ENCODE measurements at places on chromosomes 7 and 10.

- H3K4me3 ChIP-seq: no peak overlapping the region
- no peaks in the 10 kb centered on the region for H3K4me1 ChIP-seq
- H3K36me3 ChIP-seq: no peaks in the 10 kb centered on the region
- H3K27me3 ChIP-seq: no peaks in the 10 kb centered on the region
Observed at GRCh38 chr7:11492307-11492706, 339.7 kb downstream of the THSD7A start.

DNA sequence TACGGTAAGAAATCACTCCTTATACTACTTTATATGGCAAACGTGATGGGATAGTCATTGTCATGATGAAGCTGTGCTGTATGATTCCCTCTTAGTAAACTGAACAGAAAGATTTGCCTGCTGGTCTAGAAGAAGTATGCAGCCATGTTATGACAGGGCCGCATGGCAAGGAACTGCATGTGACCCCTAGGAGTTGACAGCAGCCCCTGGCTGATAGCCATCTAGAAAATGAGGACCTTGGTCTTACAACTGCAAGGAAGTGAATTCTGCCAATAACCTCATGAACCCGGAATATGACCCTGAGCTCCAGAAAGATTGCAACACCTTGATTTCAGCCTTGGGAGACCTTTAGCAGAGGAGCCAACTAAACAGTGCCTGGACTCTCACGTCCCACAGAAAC lies 193.3 kb downstream of the SEMA3E start:
- no peaks in the 10 kb centered on the region for H3K36me3 ChIP-seq
- H3K4me1 ChIP-seq: no peaks in the 10 kb centered on the region
- no peak overlapping the region for H3K4me3 ChIP-seq
- no peaks in the 10 kb centered on the region for H3K27me3 ChIP-seq
- no peak overlapping the region for H3K27ac ChIP-seq

DNA sequence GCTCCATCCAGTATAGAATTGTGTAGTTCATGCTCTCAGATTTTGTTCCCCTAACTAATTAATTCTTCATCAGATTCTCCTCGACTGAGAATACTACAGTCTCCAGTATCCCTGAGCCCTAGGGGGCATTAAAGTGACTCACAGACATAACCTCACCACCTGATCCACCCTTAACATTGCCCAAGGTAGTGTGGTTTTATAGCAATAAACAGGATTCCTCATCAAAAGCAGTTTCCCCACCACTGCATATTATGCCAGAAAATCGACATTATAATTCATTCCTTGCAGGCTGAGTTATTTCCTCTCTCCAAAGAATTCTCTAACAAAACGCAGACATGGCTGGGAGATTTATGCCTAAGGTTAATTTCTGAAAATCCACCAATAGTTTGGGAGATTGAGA lies 1402.5 kb upstream of the CELF2 start:
- H3K27me3 ChIP-seq: no peaks in the 10 kb centered on the region
- no peaks in the 10 kb centered on the region for H3K36me3 ChIP-seq
- no peaks in the 10 kb centered on the region for H3K4me1 ChIP-seq
- peak; percentile 54 for DNase-seq
- no peak overlapping the region for H3K4me3 ChIP-seq
- no peak overlapping the region for H3K27ac ChIP-seq

DNA sequence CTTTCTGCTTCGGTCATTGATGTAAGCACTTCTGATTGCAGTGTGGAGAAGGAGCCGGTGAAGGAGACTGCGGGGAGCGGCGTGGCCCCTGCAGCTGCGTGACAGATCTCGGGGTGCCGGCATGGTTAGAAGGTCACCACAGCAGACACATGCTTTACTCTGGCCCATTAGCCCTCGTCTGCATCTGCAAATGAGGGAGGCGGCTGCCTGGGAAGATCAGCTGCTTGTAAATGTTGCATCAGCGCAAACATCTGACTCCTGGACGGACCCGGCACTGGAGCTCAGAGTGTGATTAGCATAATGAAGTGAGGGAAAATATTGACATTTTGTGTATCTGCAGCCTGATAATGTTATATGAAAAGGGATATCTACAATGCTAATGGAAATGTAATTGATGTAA lies 30.5 kb upstream of the MNX1 start:
- peaks cover 8% of the 10 kb centered on the region for H3K4me1 ChIP-seq
- no peak overlapping the region for H3K27ac ChIP-seq
- peaks cover 3% of the 10 kb centered on the region for H3K27me3 ChIP-seq
- DNase-seq: no peak
- H3K36me3 ChIP-seq: no peaks in the 10 kb centered on the region

- no peaks in the 10 kb centered on the region for H3K27me3 ChIP-seq
- peaks cover 9% of the 10 kb centered on the region for H3K4me1 ChIP-seq
- no peak overlapping the region for H3K4me3 ChIP-seq
- H3K36me3 ChIP-seq: no peaks in the 10 kb centered on the region
- DNase-seq: no peak
- H3K27ac ChIP-seq: no peak overlapping the region
Observed at GRCh38 chr10:90451283-90451682, 406.6 kb downstream of the HTR7 start.

DNA sequence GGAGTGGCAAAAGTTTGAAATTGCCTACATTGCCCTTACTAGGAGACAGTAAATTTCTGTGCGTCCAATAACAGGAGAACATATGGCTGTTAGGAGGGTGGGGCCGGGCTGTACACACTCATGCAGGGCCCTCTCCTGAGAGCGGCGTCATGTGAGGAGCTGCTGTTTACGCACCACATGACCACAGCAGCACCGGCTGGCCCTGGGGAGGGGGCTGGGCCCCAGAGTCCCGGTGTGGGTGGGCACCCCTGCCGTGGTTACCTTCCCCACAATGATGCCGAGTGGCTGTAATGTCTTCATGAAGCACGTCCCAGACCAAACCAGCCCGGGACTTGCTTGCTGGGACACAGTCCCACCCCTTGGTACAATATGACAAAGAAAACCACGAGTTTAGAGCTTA lies 308.7 kb downstream of the DNAJB6 start:
- no peak overlapping the region for H3K4me3 ChIP-seq
- no peak overlapping the region for H3K27ac ChIP-seq

DNA sequence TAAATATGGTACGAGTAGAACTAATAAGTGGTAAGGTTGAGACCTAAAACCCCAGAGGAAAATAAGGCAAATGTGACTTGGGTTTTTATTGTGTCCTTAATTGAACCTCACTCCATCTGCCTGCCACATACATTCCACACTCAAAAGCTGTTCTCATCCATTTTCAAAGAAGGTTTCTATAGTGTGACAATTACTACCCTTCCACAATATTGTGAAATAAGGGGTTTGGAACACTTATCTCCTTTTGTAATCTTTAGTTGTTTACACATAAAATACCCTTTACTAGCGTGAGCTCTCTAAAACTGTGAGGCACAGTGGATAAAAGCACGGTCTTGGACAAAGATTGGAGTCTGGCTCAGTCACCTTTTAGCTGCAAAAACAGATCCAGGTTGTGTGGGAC lies 166.6 kb downstream of the THSD7A start:
- no peaks in the 10 kb centered on the region for H3K27me3 ChIP-seq
- no peak overlapping the region for H3K27ac ChIP-seq
- DNase-seq: no peak
- H3K4me3 ChIP-seq: no peak overlapping the region
- no peaks in the 10 kb centered on the region for H3K4me1 ChIP-seq

DNA sequence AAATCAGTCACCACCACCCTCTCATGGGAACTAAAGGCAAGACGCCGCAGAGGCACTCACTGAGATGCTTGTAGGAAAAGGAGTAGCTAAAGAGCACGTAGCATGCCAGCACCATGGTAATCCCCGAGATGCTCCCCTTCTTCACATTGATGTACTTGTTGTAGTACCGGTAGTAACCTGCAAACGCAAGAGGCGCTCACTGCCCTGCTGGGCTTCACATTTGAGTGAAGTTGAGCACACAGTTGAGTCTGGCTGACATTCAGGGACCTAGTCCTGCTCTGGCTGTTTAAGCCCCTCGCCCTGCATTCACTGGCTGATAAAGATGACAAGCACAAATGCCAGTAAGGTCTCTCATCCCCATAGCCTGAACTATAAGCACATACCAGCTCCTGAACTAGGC lies 6.9 kb downstream of the ATP5MF start:
- peaks cover 38% of the 10 kb centered on the region for H3K36me3 ChIP-seq
- no peak overlapping the region for H3K4me3 ChIP-seq
- no peak for DNase-seq
- no peaks in the 10 kb centered on the region for H3K27me3 ChIP-seq

DNA sequence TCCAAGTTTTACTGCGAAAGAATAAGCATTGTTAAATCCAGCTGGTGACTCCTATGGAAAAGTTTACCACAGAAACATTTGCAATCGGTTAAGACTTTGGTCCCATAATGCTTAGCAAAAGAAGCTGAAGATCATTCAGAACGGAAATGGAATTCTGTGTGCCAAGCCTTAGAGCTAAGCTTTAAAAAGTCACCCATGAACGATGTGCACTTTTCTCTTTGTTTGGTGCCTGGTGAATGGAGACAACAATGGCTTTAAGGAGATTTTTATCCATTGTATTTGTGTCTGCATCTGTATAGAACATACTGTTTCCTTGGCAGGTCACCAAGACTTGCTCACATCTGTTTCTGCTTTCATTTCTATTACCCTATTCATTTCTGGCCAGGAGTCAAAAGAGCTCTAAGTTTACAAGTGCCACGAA lies 26.3 kb upstream of the COL1A2 start:
- no peaks in the 10 kb centered on the region for H3K36me3 ChIP-seq
- no peaks in the 10 kb centered on the region for H3K27me3 ChIP-seq
- H3K27ac ChIP-seq: peak overlapping the region; percentile 82

GRCh38 chr7:79421751-79422150 lies 31.7 kb downstream of the MAGI2 start:
- H3K27ac ChIP-seq: no peak overlapping the region
- no peak for DNase-seq
- no peak overlapping the region for H3K4me3 ChIP-seq
- no peaks in the 10 kb centered on the region for H3K36me3 ChIP-seq
- peaks cover 6% of the 10 kb centered on the region for H3K4me1 ChIP-seq

- no peaks in the 10 kb centered on the region for H3K27me3 ChIP-seq
- no peak overlapping the region for H3K4me3 ChIP-seq
- peaks cover 67% of the 10 kb centered on the region for H3K4me1 ChIP-seq
Observed at GRCh38 chr10:30816159-30816819, 186.7 kb upstream of the LYZL2 start.

- H3K27ac ChIP-seq: no peak overlapping the region
- no peaks in the 10 kb centered on the region for H3K27me3 ChIP-seq
- no peak overlapping the region for H3K4me3 ChIP-seq
Observed at GRCh38 chr7:159017741-159018140, 126.9 kb downstream of the VIPR2 start.

DNA sequence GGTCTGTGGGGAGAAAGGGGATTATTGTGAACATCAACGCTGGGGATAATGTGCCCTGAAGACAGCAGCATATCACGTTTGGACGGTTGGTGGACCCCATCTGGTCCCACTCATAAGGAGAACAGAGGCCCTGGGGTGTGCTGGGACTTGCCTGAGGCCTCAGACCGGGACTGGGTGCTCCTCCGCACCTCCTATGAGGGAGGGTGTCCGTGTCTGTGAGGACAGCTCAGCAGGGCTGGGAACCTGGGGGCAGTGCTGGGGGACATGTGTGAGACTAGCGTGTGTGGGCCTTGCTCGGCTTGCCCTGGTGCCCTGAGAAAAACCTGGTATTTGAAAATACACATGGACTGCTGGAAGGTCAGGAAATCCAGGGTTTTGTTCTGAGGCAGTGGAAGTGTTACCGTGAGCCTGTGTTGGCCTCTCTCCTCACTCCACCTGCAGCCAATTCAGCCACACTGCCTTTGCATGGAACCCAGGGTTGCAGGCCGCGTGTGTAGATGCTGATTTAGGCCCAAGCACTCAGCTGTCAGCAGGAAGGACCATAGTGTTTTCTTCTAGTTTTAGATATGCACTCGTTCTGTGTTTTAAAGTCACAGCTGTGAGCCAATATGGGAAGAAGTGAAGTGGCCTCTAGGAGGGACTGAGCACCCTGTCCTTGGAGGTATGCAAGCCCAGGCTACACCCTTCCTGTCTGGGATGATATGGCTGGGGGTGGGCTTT lies 13.4 kb upstream of the SH2D4B start:
- H3K27ac ChIP-seq: no peak overlapping the region
- DNase-seq: no peak
- no peaks in the 10 kb centered on the region for H3K27me3 ChIP-seq
- H3K36me3 ChIP-seq: peaks cover 16% of the 10 kb centered on the region
- H3K4me1 ChIP-seq: no peaks in the 10 kb centered on the region

DNA sequence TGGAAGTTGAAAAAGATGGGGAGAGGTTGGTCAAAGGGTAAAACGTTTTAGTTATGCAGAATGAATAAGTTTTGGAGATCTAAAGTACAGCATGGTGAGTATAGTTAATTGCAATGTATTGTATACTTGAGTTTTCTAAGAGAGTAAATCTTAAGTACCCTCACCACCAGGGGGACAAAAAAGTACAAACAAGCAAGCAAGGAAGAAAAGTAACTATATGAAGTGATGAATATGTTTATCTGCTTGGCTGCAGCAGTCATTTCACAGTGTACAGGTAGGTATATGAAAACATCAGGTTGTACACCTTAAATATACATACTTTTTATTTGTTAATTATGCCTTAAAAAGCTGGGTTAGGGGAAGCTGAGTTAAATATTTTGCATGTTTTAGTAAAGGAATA lies 157.3 kb downstream of the PCLO start:
- H3K27me3 ChIP-seq: no peaks in the 10 kb centered on the region
- peaks cover 5% of the 10 kb centered on the region for H3K4me1 ChIP-seq
- no peak overlapping the region for H3K4me3 ChIP-seq
- no peaks in the 10 kb centered on the region for H3K36me3 ChIP-seq
- no peak for DNase-seq

- H3K4me1 ChIP-seq: peaks cover 40% of the 10 kb centered on the region
- no peak for DNase-seq
- H3K36me3 ChIP-seq: no peaks in the 10 kb centered on the region
- H3K27me3 ChIP-seq: no peaks in the 10 kb centered on the region
Observed at GRCh38 chr7:601595-602340, 82.1 kb upstream of the PDGFA start.

GRCh38 chr7:44750921-44751571 lies 2.4 kb downstream of the ZMIZ2 start:
- no peak overlapping the region for H3K27ac ChIP-seq
- H3K27me3 ChIP-seq: no peaks in the 10 kb centered on the region
- peaks cover 17% of the 10 kb centered on the region for H3K4me1 ChIP-seq
- no peak for DNase-seq
- H3K4me3 ChIP-seq: no peak overlapping the region

GRCh38 chr7:130356121-130356875 lies 11.7 kb downstream of the CPA5 start:
- peak; percentile 99 for DNase-seq
- no peaks in the 10 kb centered on the region for H3K36me3 ChIP-seq
- H3K27ac ChIP-seq: peak overlapping the region; percentile 98
- no peaks in the 10 kb centered on the region for H3K27me3 ChIP-seq
- H3K4me1 ChIP-seq: peaks cover 40% of the 10 kb centered on the region
- H3K4me3 ChIP-seq: peak overlapping the region; percentile 9

DNA sequence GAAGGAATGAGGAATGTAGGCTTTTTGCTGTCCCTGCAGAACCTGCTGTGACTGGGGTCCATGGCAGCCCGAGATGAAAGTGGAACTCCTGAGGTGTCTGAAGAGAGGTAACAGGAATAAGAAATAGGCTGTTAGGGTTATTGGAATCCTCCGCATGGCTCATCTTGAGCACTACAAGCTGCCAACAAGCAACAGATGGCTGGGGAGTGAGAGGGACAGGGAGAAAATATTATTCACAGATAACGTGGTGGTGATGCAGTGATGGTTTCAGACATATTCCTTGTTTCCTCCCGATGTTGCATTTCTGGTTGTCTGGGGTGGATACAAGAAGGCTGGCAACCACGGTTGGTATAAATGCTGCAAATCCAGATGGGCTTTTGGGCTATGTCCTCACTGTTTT lies 46.1 kb downstream of the AP3M1 start:
- H3K4me3 ChIP-seq: no peak overlapping the region
- no peaks in the 10 kb centered on the region for H3K4me1 ChIP-seq
- H3K27me3 ChIP-seq: no peaks in the 10 kb centered on the region
- H3K27ac ChIP-seq: no peak overlapping the region
- H3K36me3 ChIP-seq: peaks cover 75% of the 10 kb centered on the region
- DNase-seq: no peak

All from astrocyte (in vitro differentiated cells and primary cell).